ENCODE measurements at places on chromosomes 2 and 18.

DNA sequence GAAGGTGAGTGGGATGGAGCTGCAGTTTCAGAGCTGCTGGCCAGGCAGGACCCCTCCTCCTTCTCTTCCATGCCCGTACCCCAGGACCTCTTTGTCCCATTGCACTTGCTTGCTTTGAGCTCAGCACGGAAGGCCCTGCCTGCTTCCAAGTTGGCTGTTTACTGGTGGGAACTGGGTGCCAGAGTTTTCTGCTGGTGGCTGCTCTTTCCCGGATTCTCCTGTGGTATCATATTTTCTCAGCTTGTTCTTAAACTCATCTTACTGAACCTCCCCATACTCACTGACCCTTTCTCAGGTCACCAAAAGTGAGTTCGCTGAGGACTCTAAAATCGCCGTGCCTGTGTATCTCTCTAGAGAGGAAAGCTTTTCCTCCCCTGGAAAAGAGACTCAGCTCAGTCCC lies 297.7 kb upstream of the TNP1 start:
- DNase-seq = no peak

- DNase-seq = no peak
Observed at GRCh38 chr2:85401464-85401805, 8.7 kb downstream of the CAPG start.

DNA sequence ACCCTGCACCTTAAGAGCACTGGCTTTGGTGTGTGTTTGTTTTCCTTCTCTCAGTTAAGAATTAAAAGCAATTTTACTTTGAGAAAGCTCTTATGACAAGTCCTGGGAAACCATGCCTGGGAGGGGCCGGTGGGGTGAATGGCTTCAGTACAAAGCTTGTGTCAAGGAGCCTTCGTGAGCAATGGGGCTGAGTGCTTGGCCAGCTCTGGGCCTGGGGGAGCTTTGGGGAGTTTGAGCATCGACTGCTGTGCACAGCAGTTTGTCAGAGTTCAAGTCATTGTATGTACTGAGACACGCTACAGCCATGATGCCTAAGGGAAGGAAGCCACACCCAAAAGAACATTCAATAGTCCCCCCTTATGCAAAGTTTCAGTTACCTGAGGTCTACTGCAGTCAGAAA lies 75.8 kb downstream of the ARHGEF4 start:
- DNase-seq = no peak

GRCh38 chr2:38650012-38650411 lies 15.9 kb upstream of the GALM start:
- DNase-seq = no peak

GRCh38 chr2:26455670-26456439 lies 22.1 kb downstream of the OTOF start:
- no peak for DNase-seq

- DNase-seq = no peak
Observed at GRCh38 chr2:223076573-223076972, 24.6 kb downstream of the KCNE4 start.

DNA sequence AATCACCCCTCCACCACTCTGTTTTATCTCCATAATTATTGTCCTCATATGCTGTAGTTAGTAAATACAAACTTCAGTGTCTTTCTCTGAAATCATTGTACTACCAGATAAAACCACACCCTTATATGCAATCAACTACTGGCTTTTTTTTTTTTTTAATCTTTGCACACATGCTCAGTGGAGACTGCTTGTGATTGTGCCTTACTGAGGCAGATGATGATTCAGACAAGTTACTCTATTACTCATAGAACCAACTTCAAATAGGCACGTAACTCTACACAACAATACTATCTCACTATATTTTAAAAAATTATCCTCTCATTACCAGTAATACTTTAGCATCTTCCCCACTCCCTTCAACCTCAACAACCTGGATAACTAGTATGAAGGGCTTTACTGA lies 1278.4 kb upstream of the PIK3C3 start:
- DNase-seq = no peak

DNA sequence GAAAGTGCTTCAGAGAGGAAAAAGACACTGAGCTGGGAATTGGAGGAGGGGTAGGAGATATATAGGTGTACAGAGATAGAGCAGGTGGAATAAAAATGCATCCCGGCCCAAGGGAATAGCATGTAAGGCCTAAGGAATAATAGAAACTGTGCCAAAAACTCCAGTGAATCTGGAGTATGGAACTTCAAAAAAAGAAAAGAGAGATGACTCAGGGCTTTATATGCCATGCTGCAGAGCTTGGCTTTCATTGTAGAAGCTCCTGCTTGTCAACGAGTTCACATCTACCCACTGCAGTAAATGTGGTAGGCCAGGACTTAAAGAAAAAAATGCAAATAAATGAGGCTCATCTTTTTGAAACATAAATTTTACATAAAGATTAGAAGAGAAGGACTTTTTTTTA lies 131.8 kb downstream of the MREG start:
- no peak for DNase-seq

DNA sequence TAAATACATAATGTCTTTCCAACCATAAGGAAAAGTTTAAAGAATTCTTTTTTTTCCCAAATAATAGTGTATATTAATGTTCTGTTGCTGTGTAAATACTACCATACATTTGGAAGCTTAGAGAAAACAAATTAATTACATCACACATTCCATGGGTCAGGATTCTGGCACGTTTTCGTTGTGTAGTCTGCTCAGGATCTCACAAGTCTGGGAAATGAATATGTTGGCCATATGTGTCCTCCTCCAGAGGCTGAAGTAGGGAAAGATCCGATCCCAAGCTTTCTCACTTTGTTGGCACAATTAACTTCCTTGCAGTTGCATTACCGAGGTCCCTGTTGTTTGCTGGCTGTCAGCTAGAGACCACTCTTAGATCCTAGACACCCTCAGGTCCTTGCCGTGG lies 83.9 kb downstream of the RPRM start:
- DNase-seq = no peak

- no peak for DNase-seq
Observed at GRCh38 chr2:196944570-196944969, 18.1 kb upstream of the PGAP1 start.

DNA sequence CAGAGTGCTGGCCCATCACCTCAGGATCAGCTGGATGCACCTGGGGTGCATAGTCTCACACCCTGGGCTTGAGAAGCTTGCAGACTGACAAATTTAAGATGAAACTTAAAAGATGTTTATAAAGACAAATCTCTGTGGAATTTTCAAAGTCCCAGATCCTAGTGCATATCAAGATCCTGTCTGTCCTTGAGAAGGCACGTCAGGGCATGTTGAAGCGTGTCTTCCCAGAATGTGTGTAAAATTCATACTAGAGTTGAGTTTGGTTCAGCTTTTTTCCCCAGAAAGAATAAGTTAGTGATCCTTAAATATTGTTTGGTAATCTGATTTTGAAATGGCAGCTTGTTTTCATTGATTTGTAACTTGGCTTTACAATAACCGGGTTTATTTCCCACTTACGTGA lies 27.5 kb downstream of the INSIG2 start:
- DNase-seq = no peak

- DNase-seq = no peak
Observed at GRCh38 chr2:48066000-48066399, 159.7 kb upstream of the FBXO11 start.

GRCh38 chr2:24359129-24360049 lies 947 bp downstream of the ITSN2 start:
- peak; percentile 11 for DNase-seq

DNA sequence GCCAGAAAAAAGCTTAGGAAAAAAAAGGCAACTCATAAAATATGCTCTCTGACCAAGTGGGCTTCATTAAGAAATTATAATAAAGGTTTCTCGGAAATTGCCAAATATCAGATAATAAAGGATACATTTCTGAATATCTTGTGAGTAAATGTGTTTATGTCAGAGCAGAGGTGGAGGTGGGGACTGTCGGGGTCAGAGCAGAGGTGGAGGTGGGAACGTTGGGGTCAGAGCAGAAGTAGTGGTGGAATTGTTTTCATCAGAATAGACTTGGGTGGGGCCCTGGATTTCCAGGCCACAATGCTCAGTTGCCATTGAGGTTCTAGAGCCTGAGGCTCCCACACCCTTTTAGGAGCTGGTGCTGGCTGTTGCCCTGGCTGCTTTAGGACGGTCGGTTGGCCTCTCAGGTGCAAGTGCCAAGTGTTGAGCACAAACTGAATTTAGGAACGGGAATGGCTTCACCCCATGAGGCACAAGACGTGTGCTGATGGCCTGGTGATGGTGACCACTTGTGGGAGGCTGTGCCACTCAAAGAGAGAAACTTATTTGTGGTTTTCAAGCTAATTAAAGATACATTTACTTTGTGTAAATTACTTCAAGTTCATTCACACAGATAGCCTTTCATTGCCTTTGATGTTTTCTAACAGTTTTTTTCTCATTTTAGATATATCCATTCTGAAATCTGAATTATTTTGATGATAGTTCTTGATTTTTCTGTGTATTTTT lies 131.5 kb downstream of the ATP9B start:
- DNase-seq = no peak

GRCh38 chr18:31878358-31878757 lies 64.6 kb downstream of the TRAPPC8 start:
- no peak for DNase-seq

DNA sequence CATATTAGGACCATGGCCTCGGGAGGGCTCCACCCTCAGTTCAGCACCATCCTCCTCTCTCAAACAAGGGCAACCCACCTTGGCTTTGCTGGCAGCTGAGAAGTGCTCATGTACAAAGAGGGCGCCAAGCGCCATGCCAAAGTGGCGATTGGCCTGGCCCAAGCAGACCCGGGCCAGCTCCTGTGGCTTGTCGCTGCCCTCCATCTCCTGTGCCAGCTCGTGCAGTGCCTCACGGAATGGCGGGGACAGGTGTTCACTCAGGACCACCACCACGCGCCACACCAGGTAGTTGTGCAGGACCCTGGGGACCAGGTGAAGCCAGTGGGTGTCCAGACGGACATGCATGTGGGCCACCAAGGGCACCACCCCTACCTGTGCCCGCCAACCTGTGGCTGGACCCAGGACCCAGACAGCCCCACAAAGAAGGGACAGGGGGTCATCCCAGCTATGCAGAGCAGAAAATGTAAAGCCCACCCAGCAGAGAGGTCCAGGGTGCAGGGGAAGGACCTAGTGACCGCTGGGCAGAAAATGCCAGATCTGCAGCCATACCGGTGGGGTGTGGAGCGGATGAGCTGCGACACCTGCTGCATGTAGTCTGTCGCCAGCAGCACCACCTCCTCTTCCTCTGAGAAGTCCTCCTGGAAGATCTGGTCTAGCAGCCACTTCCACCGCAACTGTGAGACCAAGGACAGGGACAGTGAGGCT lies 3.6 kb downstream of the ECEL1 start:
- DNase-seq = no peak

GRCh38 chr2:29394981-29395350 lies 279.8 kb downstream of the CLIP4 start:
- no peak for DNase-seq

GRCh38 chr2:86332654-86333053 lies 4.8 kb downstream of the REEP1 start:
- no peak for DNase-seq

- peak; percentile 10 for DNase-seq
Observed at GRCh38 chr18:63016270-63016669, 300.9 kb downstream of the PHLPP1 start.

DNA sequence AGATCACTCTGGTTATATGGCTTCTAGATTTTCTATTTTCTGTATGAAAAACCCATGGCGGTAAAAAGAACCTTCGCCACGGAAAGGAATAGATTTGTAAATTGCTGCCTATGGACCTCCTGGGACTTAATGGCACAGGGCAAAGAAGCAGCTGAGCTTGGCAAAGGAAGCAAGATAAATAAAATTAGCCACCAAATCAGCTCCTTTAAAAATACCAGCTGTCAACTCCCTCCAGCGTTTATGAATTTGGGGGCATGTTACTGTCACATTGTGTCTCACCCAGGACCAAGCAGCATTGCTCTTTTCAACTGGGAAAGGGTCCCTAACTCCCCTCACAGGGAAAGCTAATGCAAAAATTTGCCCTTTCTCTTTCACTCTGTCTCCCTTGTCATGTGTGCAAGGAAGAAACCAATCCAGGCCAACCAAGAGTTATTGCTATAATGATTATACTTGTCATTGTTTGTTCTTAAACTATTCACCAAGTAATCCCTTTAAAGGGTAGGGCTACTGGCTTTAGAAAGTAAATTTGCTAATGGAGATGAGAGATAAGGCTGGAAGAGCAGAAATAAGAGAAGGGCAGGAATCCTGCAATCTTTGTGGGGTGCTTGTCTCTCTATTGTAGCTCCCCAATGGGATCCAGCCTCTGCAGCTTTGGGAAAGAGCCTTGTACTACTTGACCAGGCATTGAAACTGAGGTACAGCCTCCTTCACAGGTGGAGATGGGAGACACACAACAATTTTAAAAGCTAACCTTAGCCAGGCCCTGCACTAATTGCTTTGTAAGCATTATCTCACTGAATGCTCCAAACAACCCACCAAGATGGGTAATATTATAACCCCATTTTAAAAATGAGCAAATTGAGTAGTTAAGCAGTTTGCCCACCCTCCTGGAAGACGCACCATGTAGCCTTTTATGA lies 119.1 kb upstream of the KLF7 start:
- DNase-seq = no peak

DNA sequence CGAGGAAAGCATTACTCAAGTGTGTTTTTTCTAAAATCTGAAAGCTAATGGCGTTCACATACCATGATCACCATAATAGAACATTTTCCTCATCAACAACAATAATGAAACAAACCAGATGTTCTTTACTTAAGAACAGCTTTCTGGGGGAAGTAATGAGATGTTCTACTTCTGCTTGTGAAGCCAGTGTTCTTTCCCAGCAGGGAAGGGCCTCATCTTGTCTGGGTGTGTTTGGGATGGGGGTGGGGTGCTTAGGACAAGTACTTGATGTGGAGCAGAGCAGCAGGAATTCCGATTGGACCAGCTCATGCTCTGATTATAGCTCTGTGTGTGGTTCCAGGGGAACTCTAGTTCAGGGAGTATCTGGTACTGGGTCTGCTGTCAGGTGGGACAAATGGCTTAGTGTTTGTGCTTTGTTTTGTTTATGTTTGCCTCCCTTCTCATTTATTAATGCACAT lies 163.0 kb upstream of the NOSTRIN start:
- DNase-seq = no peak

- DNase-seq = no peak
Observed at GRCh38 chr2:146917431-146918042, 927.3 kb upstream of the ACVR2A start.

GRCh38 chr2:224412141-224413015 lies 10.5 kb upstream of the FAM124B start:
- DNase-seq = no peak

GRCh38 chr2:84856787-84857186 lies 24.1 kb downstream of the TRABD2A start:
- no peak for DNase-seq

DNA sequence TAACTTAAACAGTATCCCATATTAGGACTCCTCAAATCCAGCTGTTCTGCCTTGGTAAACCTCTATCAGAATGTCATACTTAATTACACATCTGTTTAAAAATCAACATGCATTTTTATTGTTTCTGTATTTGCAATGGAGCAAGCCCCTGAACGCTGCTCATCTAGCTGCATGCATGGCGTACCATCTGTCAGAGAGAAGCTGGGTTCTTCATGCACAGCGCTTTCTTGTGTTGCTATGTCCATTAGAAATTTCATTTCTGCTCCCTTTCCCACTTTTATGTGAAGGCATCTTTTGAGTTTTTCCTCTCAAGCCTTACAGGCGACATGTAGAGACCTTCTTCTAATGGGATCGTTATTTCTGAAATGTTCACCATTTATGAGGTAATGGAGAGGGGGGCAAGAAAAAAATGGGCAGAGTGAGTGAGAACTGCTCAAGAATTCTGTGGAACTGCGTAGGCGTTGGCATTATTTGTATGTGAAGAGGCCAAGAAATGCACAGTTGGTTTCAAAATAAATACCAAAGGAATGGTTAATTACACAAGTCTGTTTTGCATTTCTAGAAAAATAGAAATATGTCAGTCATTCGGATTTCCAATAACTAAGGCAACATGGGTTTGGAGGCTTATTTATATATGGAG lies 31.6 kb downstream of the INSIG2 start:
- DNase-seq = no peak

Data from caudate nucleus (tissue), 63 donors.